Esophagus mucosa (tissue), 1 donor: ENCODE measurements at places on chromosomes 4 and X. TPM values are rescaled to one million over a fixed set of nuclear protein-coding genes. Genes with fewer than 3 reads are reported as not detected.

GUCY1A1 gene
- total RNA-seq: 2.5 TPM

SOX3 gene
- total RNA-seq: not detected

ADRA2C gene
- 0.60 TPM for total RNA-seq

PRRG3 gene
- not detected for total RNA-seq

STX18 gene
- total RNA-seq: 13.6 TPM

PARM1 gene
- 1.8 TPM for total RNA-seq

- peak; percentile 58 for ATAC-seq
Observed at GRCh38 chrX:151985955-151986354, 11.5 kb upstream of the GABRE start.

DNA sequence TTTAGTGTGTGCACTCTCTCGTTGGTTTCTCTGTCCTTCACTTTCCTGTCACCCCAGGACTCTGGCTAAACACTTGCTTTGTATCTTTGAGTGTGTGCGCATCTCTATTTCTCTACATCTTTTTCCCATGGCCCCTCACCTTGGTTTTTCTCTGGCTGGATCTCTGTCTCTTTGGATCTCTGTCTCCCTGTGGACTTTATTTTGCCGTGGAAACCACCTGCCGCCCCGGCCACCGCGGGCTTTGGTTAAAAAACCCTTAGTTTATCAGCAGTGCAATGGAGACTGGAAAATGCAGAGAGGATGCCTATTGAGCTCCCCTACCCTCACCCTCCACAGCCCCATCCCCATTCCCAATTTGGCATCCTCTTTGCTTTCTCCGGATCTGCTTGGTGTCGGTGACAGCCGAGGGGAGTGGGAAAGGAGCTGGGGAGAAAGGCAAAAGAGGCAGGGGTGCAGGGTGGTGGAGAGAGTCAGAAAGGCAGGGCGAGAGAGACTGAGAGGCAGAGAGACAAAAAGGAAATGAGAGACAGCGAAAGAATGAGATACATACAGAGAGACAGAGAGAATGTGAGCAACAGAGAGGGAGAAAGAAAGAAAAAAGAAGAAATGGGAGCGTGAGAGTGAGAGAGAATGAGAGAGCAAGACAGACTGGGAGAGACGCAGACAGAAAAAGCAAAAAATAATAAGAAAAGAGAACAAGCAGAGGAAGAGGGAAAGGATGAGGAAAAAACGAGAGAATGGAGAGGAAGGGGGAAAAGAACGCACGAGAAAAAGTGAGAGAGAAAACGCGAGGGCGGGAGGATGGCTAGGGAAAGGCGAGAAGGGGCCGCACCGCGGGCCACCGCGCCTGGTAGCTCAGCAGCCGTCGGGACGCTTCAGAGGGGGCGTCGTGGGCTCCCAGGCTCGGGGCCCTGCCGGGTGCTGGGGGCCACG lies 688 bp downstream of the GPR101 start:
- no peak for ATAC-seq

GRCh38 chr4:26217481-26217880 lies 103.3 kb upstream of the RBPJ start:
- ATAC-seq: no peak

GRCh38 chrX:19840899-19841648 lies 46.3 kb downstream of the SH3KBP1 start:
- ATAC-seq: no peak

- ATAC-seq: peak; percentile 49
Observed at GRCh38 chrX:152915541-152916241, 17.8 kb downstream of the ZNF185 start.

GRCh38 chrX:153845195-153845594 lies 14.9 kb upstream of the PDZD4 start:
- no peak for ATAC-seq

DNA sequence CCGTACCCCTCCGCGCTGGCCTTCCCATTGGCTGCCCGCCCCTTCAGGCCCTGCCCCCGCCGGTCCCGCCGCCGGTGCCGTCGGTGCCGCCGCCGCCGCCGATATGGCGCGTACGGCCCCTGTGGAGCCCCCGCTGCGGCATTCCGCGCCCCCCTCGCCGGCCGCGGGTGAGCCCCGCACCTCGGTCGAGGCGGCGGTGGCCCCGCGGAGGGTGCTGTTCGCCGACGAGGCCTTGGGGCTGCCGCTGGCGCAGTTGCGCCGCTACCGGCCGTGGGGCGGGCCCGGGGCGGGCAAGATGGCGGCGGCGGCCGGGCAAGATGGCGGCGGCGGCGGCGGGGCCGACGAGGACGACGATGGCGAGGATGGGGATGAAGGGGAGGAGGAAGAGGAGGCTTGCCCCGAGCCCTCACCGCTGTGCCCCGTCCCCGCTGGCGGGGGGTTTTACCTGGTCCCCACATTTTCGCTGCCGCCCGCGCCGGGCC lies at the start of gene PPP1R3F:
PPP1R3F (plus strand) TSS at position 27 of the 482 bp plus-strand sequence; CDS start at position 104, 77 bp downstream.
- peak; percentile 12 for ATAC-seq

DNA sequence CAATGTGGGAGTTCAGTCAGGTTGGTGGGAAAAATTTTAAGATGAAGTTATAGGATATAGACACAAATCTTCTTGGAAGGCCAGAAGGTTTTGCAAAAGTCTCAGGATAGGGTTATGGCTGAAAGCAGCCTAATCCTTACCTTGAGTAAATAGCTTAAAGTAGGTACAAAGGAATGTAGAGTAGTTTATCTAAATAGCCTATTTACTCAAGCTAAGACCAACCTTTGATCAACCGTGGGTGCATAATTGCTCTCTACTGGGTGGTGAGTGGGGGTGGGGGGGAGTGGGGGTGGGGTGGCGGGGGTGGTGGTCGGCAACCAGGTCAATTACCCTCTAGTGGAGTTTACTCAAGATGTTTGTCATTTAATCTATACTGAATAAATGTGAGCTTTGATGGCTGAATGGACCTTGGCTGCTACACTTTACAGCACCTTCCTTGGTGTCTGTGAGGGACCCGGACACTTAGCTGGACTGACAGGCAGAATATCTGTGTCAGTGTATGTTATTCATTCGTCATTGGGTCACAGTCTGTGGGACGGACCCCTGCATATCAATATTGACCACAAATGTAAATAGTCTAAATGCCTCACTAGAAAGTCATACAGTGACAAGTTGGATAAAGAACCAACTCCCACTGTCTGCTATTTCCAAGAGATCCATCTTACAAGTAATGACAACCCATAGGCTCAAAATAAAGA lies 545.7 kb upstream of the PABPC4L start:
- ATAC-seq: no peak

- no peak for ATAC-seq
Observed at GRCh38 chr4:8847331-8847730, 24.3 kb downstream of the HMX1 start.

DNA sequence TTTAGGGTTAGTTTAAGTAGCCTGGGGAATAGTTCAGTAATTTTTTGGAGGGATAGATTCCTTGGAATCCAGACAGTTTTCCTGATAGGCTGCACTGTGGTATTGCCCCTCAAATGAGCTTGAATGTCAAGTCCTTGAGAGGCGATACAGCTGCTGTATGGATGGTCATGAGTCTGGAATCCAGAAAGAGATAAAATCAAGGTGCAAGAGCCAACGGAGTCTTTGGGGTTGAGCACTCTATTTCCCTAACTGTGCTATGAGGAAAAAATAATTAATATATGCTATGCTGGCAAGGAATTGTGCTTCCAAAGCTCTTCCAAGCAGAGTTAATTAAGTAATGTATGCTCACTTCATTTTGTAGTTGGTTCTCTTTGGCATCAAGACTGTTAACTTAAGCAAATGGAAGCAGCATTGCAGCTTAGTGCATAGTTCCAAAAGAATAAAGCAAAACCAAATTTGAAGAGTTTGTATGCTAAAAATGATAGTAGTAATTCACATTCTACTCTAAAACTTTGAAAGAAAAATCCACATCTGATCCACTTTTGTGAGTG lies 48.8 kb downstream of the LIMCH1 start:
- no peak for ATAC-seq

- ATAC-seq: no peak
Observed at GRCh38 chr4:107187091-107187490, 151.0 kb upstream of the DKK2 start.

DNA sequence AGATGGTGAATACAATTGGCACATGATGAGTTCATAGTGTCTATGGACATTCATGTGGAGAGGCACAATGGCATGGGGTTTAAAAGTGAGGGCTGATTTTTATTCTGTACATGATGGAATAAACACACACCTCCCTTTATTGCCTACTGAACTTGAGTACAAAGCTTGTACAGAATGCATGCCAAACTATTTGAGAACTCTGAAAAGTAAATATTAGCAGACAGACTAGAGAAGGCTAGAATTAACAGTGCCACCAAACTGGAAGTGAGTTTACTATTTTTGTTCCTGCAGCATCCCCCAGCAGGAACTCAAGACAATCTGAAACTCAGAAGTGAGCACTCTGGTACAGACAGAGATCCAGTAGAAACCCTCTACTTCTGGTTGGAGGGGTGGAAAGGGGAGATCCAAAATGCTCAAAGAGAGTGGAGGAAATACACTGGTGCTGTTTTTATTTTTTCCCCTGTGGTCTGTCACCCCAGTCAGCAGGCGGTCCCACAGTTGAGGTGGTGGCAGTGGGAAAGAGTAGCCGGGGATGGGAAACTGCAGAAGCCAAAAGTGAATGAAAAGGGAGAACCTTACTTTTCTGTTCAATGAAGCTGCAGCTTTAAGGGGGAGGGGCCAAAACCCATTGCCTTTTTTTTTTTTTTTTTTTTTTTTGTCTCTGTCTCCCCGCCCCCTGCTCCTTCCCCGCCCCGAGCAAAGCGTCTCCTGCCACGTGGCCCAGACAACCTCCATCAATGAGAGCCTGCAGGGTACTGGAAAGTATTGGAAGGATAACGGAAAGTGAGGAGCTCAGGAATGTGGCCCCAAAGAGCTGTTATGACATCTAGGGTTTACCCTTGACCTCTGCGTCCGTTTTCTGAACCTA lies 20.5 kb downstream of the AKAP4 start:
- no peak for ATAC-seq

GRCh38 chrX:18973527-18974192 lies 10.3 kb downstream of the PHKA2 start:
- ATAC-seq: no peak

DNA sequence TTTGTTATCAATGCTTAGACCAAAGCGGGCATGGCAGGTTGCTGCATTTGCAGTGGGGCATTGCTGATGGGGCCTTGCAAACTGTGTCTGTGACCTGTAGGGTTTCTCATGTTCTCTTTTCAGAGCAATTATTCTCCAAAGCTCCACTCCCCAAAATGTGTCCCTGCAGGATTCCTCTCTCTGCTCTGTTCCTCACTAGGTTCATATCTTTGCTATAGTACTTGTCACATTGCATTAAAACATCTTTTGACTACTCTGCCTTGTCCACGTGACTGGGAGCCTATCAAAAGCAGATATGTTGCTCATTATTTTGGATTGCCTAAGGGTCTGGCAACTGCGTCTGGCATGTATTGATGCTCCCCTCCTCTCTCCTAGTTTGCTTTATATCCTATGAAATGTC lies 177.7 kb upstream of the MID1 start:
- ATAC-seq: no peak
